ENCODE measurements at places on chromosomes 3 and 15. TPM values are rescaled to one million over a fixed set of nuclear protein-coding genes. Genes with fewer than 3 reads are reported as not detected.

AGTR1 gene
- polyA plus RNA-seq, result 1.1 TPM

COL6A5 gene
- polyA plus RNA-seq, result not detected

SLC12A8 gene
- polyA plus RNA-seq, result 4.2 TPM

OCA2 gene
- polyA plus RNA-seq, result 0.17 TPM

NPAP1 gene
- not detected for polyA plus RNA-seq

GOLGA6L10 gene
- polyA plus RNA-seq, result 0.98 TPM

SOX14 gene
- polyA plus RNA-seq, result not detected

MFAP1 gene
- 40.1 TPM for polyA plus RNA-seq

CORO2B gene
- polyA plus RNA-seq, result 1.8 TPM

CCR2 gene
- polyA plus RNA-seq, result not detected

ZXDC gene
- polyA plus RNA-seq, result 5.8 TPM

CCDC54 gene
- not detected for polyA plus RNA-seq

ARHGAP11A gene
- polyA plus RNA-seq, result 90.9 TPM

SMAD6 gene
- polyA plus RNA-seq, result 40.5 TPM

PLAAT1 gene
- polyA plus RNA-seq, result not detected

ARPIN gene
- 20.2 TPM for polyA plus RNA-seq

SEC11A gene
- polyA plus RNA-seq, result 396 TPM

ATP2B2 gene
- 0.03 TPM for polyA plus RNA-seq

THBS1 gene
- polyA plus RNA-seq, result 54.9 TPM

CYP1A1 gene
- 0.62 TPM for polyA plus RNA-seq

ADAMTS17 gene
- polyA plus RNA-seq, result not detected

SLC28A1 gene
- polyA plus RNA-seq, result 0.06 TPM

ZCWPW2 gene
- polyA plus RNA-seq, result 0.09 TPM

SPTBN5 gene
- 0.24 TPM for polyA plus RNA-seq

MEIS2 gene
- polyA plus RNA-seq, result 8.0 TPM

CLSTN2 gene
- 0.03 TPM for polyA plus RNA-seq

CADM2 gene
- polyA plus RNA-seq, result 0.07 TPM

GNAT1 gene
- polyA plus RNA-seq, result not detected

KCNH8 gene
- polyA plus RNA-seq, result not detected

MCTP2 gene
- polyA plus RNA-seq, result not detected

GPR62 gene
- 0.05 TPM for polyA plus RNA-seq

KBTBD13 gene
- not detected for polyA plus RNA-seq

TRPM1 gene
- polyA plus RNA-seq, result not detected

Data from A549 (cell line).